Ureter (tissue), 1 donor: ENCODE measurements at places on chromosomes 2 and 18. TPM values are rescaled to one million over a fixed set of nuclear protein-coding genes. Genes with fewer than 3 reads are reported as not detected.
A peak's percentile ranks its signal among the peaks of the same experiment; 100 is the strongest.

- DNase-seq = no peak
Measured at GRCh38 chr18:24991141-24992060, 360.6 kb downstream of the ZNF521 start.

- no peak for DNase-seq
Measured at GRCh38 chr2:5867056-5867455, 174.9 kb downstream of the SOX11 start.

DNA sequence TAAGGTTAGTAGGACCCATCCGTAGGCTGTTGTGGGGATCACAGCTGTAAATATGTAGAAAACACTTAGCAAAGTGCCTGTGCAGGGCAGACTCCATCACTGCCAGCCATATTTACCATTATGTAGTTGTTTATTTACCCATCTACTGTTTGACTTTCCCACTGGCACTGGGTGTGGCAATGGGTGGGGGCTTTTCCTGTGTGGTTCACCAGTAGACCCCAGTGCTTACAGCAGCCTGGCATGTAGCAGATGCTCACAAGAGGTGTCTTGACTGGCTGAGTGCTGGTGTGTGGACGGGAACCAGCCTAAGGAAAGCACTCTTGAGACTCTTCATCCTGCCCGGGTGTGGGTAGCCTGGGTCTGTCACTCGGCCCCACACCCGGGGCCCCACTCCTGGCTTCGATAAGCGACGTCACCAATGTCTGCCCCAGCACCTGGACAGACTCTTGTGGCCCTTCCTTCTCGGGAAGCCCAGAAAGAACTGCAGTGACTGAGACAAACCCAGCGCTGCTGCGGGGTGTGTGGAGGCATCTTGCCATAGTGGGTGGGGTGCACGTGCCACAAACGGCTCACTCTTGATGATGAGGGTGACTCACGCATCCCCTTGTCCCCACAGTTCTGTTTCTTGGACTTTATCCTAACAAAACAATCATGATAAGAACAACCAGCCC, 78.3 kb downstream of the HDAC4 start:
- peak; percentile 42 for DNase-seq

- no peak for DNase-seq
Measured at GRCh38 chr18:24372279-24372872, 25.2 kb downstream of the OSBPL1A start.

- DNase-seq = no peak
Measured at GRCh38 chr2:60071490-60071831, 482.0 kb downstream of the BCL11A start.

- DNase-seq = no peak
Measured at GRCh38 chr2:109300582-109300981, 171.6 kb downstream of the SH3RF3 start.

The LMAN1 gene
- 88.5 TPM for total RNA-seq
